Activated CD8-positive, alpha-beta memory T cell treated with anti-CD3 and anti-CD28 coated beads, Interleukin-2, amount 10 ng/mL, durations not matched to agents 7 days and 5 days (primary cell): ENCODE measurements at places on chromosomes 13 and 19. TPM values are rescaled to one million over a fixed set of nuclear protein-coding genes. Genes with fewer than 3 reads are reported as not detected.

The MRPL4 gene
- 85.4 TPM for total RNA-seq

The PDE4C gene
- total RNA-seq = 0.23 TPM

The PSMD8 gene
- 204 TPM for total RNA-seq

The HTR2A gene
- not detected for total RNA-seq

The IZUMO2 gene
- total RNA-seq = not detected

GRCh38 chr19:18380843-18381242, 5.1 kb upstream of the GDF15 start:
- DNase-seq = no peak
- H3K4me1 ChIP-seq = peaks cover 5% of the 10 kb centered on the region
- no peak overlapping the region for H3K4me3 ChIP-seq
- H3K27me3 ChIP-seq = peaks cover 13% of the 10 kb centered on the region
- H3K36me3 ChIP-seq = no peaks in the 10 kb centered on the region
- H3K27ac ChIP-seq = no peak overlapping the region

DNA sequence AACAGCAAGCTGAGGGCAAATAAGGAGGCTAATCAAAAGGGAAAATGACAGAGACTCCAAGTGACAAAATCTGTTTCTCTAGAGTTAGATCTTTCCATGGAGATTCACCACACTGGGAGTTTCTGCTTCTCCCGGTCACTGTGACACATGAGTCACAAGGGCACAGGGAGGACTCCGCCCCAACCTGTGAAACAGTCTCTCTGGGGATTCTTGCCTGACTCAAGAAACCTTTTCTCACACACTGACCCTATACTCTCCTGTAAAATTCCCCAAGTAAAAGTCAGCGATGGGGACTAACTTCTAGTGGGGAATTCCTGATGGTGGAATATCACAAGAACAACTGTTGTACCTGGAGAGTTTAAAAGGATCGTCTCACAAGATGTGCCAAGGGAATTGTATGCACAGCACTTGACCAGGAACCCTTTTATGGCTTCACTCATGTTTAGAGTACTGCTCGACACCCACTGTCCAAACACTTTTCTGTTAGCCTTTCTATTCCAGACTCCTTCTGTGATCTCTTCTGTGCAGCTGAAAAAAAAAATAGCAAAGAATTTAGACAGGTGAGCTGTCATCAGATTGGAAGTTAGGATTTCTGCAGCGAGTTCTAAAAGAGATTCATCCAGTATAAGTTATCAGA, 46.8 kb upstream of the URAD start:
- H3K4me1 ChIP-seq = no peaks in the 10 kb centered on the region
- H3K27ac ChIP-seq = no peak overlapping the region
- DNase-seq = no peak
- H3K4me3 ChIP-seq = no peak overlapping the region
- peaks cover 19% of the 10 kb centered on the region for H3K27me3 ChIP-seq
- no peaks in the 10 kb centered on the region for H3K36me3 ChIP-seq

GRCh38 chr19:12757544-12758274, 6.1 kb downstream of the BEST2 start:
- peaks cover 5% of the 10 kb centered on the region for H3K4me1 ChIP-seq
- H3K27ac ChIP-seq = no peak overlapping the region
- no peaks in the 10 kb centered on the region for H3K36me3 ChIP-seq
- H3K27me3 ChIP-seq = peaks cover 15% of the 10 kb centered on the region

GRCh38 chr19:5102520-5102919, 133.6 kb downstream of the KDM4B start:
- peaks cover 32% of the 10 kb centered on the region for H3K36me3 ChIP-seq
- H3K27ac ChIP-seq = no peak overlapping the region
- H3K27me3 ChIP-seq = no peaks in the 10 kb centered on the region
- H3K4me1 ChIP-seq = no peaks in the 10 kb centered on the region
- DNase-seq = no peak

- DNase-seq = no peak
- H3K4me3 ChIP-seq = no peak overlapping the region
- peaks cover 30% of the 10 kb centered on the region for H3K4me1 ChIP-seq
- H3K36me3 ChIP-seq = peaks cover 1% of the 10 kb centered on the region
- H3K27me3 ChIP-seq = no peaks in the 10 kb centered on the region
Observed at GRCh38 chr13:29568731-29569130, 26.8 kb downstream of the SLC7A1 start.

GRCh38 chr19:18503971-18504885, 17.6 kb downstream of the ELL start:
- H3K27ac ChIP-seq = peak overlapping the region; percentile 5
- no peak for DNase-seq
- H3K36me3 ChIP-seq = peaks cover 1% of the 10 kb centered on the region
- no peak overlapping the region for H3K4me3 ChIP-seq
- no peaks in the 10 kb centered on the region for H3K27me3 ChIP-seq

DNA sequence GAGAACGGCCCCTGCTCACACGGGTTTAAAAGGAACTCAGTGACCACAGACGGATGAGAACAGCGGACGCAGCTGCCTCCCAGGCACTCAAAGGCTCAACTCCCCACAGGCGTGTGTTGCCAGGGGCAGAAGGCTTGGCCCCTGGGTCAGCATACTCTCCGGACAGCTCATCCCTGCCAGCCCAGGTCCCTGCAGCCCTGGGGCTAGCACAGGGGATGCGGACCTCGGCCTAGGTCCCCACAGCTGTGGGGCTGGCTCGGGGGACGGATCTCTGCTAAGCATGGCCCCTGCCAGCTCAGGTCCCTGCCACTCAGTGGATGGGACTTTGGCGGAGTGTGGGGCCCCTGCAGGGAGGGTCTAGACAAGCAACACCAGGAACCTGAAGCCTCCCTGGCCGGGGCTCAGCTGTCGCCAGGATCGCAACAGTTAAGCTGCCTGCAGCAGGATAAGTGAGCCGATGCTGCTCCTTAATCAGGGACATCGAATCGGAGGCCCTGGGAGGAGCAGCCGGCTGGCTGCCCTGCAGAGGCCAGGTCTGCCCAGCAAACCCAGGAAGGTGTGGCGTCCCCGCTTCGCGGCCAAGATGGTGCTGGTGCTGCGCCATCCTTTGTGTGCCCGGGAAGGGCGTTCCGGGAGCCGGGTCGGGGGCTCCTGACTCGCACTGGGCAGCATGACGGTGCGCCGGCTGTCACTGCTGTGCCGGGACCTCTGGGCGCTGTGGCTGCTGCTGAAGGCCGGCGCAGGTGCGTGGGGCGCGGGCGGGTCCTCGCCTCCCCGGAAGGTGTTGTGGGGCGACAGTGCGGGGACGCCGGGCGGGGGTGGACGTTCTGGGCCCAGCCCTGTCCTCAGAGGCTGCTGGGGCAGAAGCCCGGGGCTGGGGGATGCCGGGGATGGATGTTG, 32.5 kb downstream of the MCF2L start:
- H3K27me3 ChIP-seq = peaks cover 14% of the 10 kb centered on the region
- no peak overlapping the region for H3K4me3 ChIP-seq
- H3K4me1 ChIP-seq = peaks cover 3% of the 10 kb centered on the region
- H3K27ac ChIP-seq = no peak overlapping the region
- DNase-seq = no peak

DNA sequence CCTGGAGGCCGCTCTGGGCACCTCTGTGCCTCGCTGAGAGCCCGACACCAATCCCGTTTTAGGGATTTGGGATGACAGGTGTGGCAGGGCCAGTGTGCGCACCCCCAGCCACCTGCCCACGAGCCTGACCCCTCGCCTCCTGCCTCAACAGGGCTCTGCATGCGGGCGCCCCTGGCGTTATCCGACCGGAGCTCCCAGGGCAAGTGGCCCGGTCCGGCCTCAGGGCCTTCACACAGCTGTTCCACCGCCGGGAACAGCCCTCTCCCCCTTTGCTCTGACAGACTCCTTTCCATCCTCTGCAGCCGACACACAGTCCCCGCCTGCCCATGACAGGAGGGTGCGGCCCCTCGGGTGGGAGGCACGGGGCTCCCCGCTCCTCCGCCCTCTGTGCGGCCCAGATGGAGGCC, 7.1 kb upstream of the WDR18 start:
- H3K36me3 ChIP-seq = peaks cover 5% of the 10 kb centered on the region
- H3K27ac ChIP-seq = no peak overlapping the region
- no peak overlapping the region for H3K4me3 ChIP-seq
- no peak for DNase-seq
- H3K27me3 ChIP-seq = no peaks in the 10 kb centered on the region

DNA sequence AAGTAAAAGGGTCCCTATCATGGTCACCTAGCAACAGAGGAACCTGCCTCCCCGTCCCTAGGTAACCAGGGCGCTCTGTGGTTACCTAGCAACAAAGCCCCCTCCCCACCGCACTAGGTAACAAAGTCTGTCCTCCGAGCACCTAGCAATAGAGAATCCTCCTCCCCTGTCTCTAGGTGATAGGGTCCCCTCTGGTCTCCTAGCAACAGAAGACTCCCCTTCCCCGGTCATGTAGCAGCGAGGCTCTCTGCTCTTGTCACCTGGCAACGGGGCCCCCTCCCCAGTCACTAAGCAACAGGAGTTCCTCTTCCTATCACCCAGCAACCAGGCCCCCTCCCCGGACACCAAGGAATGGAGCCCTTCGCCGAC, 307 bp downstream of the JOSD2 start:
- peaks cover 4% of the 10 kb centered on the region for H3K27me3 ChIP-seq
- H3K36me3 ChIP-seq = no peaks in the 10 kb centered on the region
- no peak for DNase-seq
- H3K4me1 ChIP-seq = peaks cover 15% of the 10 kb centered on the region

DNA sequence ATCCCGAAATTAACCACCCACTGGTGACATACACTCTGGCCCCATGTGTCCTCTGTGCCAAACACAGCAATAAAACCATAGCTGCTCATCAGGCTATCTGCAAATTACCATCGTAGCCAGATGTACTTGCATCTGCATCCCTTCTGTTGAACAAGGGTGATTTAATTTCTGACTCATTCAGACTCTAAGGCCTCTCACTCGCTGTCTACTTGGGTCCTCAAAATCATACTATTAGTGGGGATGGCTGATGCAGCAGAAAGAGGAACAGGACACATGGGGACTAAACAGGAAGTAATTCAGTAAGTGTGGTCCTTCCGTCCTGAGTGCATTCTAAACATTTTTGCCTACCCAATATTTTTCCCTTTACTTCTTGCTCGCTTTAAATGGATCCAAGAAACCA, 2275.0 kb upstream of the PCDH20 start:
- H3K36me3 ChIP-seq = no peaks in the 10 kb centered on the region
- no peaks in the 10 kb centered on the region for H3K27me3 ChIP-seq
- DNase-seq = no peak
- H3K4me1 ChIP-seq = no peaks in the 10 kb centered on the region

DNA sequence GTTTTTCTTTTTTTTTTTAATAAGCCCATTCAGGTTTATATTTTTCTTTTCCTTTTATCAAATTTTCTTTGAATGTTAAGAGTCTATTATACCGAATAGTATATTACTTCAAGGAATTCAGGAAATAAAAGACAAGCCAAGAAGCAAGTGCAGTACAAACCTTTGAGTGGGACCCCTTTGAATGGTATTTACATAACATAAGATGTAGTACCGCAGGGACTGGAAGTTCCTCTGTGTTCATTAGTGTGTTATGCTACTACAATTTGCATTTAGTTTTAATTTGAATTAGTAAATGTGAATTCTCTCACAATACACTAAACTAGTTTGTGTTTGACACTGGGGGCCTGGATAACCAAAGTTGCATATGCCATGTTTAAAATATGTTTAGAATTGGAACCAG, 339.5 kb downstream of the DCT start:
- no peak overlapping the region for H3K4me3 ChIP-seq
- H3K36me3 ChIP-seq = no peaks in the 10 kb centered on the region
- H3K27ac ChIP-seq = no peak overlapping the region
- H3K27me3 ChIP-seq = no peaks in the 10 kb centered on the region
- no peak for DNase-seq

GRCh38 chr13:36207672-36208071, 6.7 kb downstream of the SOHLH2 start:
- H3K4me1 ChIP-seq = no peaks in the 10 kb centered on the region
- no peaks in the 10 kb centered on the region for H3K36me3 ChIP-seq
- DNase-seq = no peak
- H3K27ac ChIP-seq = no peak overlapping the region
- no peak overlapping the region for H3K4me3 ChIP-seq
